Stimulated activated CD4-positive, alpha-beta T cell treated with anti-CD3 and anti-CD28 coated beads, Interleukin-1b, Interleukin-23, amount 100 ng/mL, for 1 hour (primary cell): ENCODE measurements at places on chromosomes 7 and 10.

DNA sequence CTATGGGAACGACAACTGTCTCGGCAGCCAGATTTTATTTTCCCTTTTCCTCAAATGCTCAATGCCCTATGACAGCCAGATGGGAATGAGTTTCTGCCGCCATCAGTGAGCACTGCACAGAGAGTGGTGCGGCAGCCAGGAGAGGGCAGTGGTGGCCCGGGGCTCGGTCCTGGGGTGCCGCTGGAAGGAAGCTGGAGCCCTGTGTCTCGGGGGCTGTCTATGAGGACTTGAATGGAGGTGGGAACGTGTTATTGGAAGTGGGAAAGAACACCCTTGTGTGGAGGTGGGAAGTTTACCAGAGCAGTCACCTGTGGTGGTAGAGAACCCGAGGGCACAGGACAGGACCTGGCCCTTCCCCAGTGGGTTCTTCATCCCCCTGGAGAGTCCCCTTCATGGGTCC is 35.8 kb downstream of the JAKMIP3 start:
- DNase-seq = no peak

- no peak for DNase-seq
Observed at GRCh38 chr10:3623746-3624145, 161.3 kb downstream of the KLF6 start.

- DNase-seq = no peak
Observed at GRCh38 chr10:55822096-55822495, 539.0 kb downstream of the ZWINT start.

- DNase-seq = no peak
Observed at GRCh38 chr7:120091807-120092206, 181.2 kb upstream of the KCND2 start.

GRCh38 chr7:35714862-35715261 is 19.9 kb upstream of the HERPUD2 start:
- DNase-seq = no peak

DNA sequence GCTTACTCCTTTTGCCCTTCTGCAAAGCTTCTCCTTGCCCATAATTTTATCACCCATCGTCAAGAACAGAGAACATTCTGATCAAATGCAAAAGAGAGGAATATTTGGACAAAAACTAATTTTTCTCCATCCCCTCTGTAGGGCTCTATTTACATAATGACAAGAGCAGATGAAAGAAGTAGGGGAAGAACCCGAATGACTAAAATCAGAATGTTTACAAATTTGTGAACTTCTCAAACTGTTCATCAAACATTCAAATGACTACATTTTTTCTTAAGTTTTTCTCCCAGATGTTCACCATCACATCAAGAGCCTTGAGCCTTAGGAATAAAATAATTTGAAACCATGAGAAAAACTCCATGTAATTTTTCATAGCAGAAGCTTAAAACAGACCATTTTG is 119.4 kb downstream of the DGKI start:
- DNase-seq = no peak

- DNase-seq = no peak
Observed at GRCh38 chr7:80883154-80884025, 35.5 kb downstream of the SEMA3C start.

- DNase-seq = no peak
Observed at GRCh38 chr7:38822549-38822948, 86.4 kb downstream of the VPS41 start.

- DNase-seq = no peak
Observed at GRCh38 chr7:68020102-68020501, 1023.5 kb downstream of the TYW1 start.

DNA sequence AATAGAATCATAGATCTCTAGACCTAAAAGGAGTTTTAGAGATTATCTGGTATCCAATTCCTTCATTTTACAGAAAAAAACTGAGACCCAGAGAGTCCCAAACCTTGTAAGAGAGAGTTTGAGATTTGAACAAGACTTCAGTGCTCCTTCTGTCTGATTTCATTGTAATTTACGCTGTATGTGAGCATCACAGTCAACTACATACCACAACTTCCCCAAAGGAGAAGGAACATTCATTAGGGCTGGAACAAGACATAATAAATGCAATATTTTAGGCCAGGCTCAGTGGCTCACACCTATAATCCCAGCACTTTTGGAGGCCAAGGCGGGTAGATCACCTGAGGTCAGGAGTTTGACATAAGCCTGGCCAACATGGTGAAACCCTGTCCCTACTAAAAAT is 17.3 kb upstream of the PRKAR2B start:
- no peak for DNase-seq

GRCh38 chr7:93055543-93056107 is 62.2 kb downstream of the SAMD9 start:
- DNase-seq = no peak

DNA sequence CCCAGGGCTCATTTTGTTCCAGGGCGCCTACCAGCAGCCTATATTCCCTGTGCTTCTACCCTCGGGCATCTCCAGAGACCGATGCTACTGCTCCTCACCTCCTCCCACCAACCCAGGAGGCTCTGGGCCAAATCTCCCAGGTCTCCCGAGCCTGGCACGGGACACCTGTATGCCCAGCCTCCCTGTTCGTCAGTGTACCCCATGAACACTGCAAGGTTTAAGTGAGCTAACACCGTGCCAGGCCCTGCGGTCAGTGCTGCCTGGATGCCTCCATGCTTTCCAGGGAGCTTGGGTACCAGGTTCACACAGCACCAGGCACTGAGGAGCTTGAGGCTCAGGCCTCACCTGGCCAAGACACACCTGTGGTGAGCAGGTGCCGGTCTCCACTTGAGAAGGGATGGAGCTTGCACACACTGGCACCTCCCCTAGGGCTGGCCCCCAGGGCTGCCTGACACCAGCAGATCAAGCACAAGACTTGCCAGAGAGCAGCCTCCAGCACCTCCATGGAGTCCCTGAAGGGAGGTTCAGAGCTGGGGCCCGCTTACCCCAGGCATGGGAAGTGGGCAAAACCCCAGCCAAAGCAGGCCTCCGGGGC is 80.3 kb downstream of the FAM53B start:
- DNase-seq = no peak

DNA sequence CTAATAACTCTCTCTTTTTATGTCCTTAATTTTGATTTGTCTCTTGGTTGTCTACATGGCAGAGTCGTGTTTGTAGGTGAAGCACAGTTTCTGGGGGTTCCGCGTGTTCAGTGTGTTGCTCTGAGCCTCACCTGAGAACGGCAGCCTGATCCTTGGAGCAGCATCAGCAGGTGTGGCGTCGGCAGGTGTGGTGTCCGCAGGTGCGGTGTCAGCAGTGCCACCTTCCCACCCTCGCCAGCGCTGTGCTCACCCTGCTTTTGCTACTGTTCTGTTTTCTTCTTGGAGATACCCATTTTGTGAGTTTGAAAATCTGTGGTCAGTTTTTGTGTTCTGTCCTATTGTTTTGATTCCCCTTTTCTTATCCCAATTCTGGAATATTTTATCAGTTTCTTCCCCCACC is 406.6 kb downstream of the GLRX3 start:
- no peak for DNase-seq

- no peak for DNase-seq
Observed at GRCh38 chr7:102966465-102966864, 53.7 kb downstream of the LRRC17 start.

- DNase-seq = no peak
Observed at GRCh38 chr10:120979435-120980278, 128.5 kb downstream of the WDR11 start.

GRCh38 chr7:1230411-1231213 is 2.1 kb upstream of the UNCX start:
- no peak for DNase-seq

GRCh38 chr7:7681191-7681935 is 37.0 kb downstream of the RPA3 start:
- DNase-seq = peak; percentile 15

- DNase-seq = no peak
Observed at GRCh38 chr7:82859106-82859850, 303.4 kb downstream of the PCLO start.

DNA sequence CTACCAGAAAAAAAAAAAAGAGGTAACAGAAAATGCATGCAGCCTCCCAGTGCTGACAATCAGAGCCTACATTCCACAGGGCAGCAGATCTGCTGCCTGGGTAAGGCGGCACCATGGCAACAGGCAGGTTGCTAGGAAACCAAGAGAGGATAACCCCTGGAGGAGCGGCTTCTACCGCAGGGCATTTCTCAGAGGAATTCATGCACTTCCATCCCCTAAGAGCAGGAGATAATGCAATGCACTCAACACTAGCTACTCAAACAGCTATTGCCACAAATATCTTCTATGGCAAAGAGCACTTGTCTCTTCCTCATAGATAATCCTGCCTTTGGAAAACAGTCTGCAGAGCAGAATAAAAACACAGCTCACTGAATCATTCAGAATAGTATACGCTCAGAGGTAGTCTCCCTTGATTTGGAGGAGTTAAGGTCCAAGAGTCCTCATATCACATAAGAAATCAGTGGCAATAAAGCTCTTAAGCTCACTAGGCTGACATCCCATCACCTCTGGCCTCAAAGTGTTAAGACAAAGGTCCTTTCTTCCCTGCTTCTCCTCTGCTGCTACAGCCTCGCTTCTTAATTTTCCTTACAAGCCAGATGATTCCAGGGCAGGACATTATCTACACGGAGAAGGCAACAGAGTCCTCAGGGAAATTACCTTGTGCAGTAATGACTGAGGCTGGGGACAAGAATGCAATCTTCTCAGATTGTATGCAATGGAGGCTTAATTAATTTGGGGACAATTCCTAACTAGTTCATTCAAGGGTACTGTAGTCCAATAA is 10.7 kb downstream of the PSAP start:
- DNase-seq = no peak

GRCh38 chr7:37916017-37916672 is 472 bp downstream of the SFRP4 start:
- DNase-seq = no peak

- DNase-seq = no peak
Observed at GRCh38 chr10:47278152-47278473, 21.9 kb upstream of the GDF10 start.

DNA sequence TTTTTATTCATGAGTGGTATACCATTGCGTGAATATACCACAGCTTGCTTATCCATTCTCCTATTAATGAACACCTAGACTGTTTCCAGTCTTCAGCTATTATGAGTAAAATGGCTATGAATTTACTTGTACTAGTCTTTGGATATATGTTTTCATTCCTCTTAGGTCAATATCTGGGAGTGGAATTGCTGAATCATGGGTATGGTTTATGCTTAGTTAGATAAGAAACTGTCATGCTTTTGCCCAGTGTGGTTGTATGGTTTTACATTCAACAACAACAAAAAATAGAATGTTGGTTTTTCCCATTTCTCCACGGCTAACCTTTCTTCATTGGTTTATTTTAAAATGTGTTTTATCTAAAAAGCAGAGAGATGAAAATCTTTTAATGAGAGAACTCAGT is 308.3 kb downstream of the PHF14 start:
- DNase-seq = no peak

GRCh38 chr10:93190372-93190771 is 116.7 kb downstream of the CYP26A1 start:
- DNase-seq = no peak

- DNase-seq = peak; percentile 48
Observed at GRCh38 chr10:71608819-71609768, 110.5 kb downstream of the C10orf105 start.

DNA sequence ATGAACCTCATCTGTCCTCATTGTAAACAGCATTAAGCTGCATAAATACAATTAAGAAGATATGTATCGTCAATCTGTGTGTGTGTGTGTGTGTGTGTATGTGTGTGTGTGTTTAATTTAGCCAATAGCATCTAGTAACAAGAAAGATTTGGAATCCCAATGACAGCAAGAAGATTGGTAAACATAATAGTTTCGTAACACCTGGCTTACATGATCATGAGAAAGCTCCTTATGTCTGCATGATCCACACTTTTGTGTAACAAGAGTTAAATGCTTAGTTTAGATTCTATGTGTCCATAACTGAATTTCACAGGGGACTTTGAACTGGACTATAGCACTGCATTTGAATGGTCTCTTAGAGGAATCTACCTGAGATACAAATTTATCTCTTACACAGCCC is 191.0 kb upstream of the BET1 start:
- DNase-seq = no peak

DNA sequence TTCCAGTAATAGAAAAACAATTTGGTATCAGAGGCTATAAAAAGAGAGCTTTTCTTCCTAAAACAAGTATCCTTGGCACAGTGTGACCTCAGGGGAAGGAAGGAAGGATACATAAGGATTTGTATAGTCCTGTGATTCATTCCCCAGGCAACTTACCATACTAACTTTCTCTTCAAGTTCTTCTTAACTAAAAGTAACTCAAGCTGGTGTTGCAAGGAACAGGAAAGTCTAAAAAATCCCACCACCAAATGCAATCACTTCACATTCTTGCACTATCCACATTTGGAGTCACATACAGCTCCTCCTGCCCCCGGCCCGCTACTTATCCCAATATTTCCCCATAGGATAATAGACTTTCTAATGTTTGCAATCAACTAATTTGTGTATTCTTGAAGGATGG is 84.8 kb downstream of the PRKAG2 start:
- no peak for DNase-seq

DNA sequence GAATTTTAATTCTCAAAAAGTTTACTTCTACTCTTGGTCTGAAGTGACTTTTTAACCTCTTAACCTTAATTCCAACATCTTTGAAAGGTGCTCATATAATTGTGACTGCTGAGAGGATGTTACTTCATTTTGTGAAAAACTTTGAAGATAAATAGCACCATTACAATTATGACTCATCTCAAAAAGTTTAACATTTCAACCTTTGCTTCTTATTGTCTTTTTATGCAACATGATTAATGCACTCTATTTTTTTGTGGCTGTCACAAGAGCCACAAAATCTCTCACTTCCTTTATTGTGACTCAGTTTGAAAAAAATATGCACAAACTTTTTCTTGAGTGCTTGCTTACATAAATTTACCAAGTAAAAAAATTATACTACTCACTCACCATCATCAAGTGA is 383.1 kb downstream of the LRRTM3 start:
- DNase-seq = no peak

DNA sequence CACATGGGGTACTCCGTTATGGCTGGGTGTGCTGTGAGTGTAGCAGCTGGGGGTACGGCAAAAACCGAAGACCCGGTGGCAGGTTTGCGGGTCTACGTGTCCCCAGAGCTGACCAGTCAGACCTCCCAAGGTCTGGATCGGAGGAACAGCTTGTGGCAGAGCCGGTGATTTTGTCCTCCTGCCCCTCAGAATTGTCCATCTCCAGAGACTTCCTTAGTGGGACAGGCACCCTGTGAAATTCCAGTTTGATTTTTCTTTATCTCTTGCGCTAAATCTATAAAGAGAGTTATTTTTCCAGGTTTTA is 1.0 kb downstream of the EIF3B start:
- no peak for DNase-seq

DNA sequence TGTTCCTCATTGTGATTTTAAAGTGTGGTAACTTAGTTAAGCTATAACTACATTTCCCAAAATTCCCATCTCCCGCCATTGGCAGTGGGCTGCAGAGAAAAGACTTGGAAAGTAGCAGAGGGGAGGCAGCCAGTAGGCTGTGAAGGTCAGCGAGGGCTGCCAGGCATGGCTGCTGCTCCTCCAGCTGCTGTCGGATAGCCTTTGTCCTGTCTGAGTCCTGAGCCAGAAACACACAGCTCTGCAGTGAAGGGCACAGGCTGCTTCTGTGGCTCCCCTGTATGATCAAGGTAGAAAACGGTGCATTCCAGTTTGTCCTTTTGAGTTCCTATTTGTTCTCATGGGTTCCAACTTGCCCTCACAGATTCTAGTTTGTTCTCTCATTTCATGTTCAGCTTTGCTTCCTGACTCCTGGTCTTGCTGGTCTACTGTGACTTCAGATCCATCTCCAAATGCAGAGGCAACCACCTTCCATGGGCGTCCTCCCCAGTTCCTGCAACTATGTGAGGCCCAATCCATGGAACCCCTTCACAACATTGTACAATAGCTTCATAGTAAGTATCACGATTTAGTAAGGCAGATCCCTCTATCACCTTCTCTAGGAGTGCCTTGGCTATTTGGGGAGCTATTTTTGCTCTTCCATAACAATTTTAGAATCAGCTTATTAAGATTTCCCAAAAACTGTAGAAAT is 31.7 kb downstream of the SYPL1 start:
- no peak for DNase-seq
